ENCODE measurements at places on chromosomes 1 and 21.

DNA sequence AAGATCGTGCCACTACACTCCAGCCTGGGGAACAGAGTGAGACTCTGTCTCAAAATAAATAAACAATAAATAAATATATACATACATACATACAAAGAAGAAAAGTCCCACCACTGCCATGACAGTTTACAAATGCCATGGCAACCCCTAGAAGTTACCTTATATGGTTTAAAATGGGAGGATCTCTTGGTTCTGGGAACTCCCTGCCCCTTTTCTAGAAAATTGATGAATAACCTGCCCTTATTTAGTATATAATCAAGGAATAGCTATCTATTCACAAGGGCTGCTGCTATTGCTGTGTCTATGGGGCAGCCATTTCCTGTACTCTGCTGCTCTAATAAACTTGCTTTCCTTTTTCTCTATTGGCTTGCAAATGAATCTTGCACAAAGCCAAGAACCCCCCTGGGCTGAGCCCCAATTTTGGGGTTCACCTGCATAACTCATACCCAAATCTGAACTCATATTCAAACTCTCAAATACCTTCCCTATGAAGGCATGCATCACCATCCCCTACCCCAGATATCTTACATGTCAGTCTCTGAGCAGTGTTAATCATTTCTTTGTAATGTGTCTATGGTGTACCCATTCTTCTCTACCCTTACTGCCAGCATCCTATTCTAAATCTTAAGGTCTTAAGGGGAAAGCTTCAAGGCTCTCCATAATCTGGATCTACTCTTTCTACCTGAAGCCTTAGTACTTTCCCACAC, 9.0 kb downstream of the GON4L start:
- no peak for DNase-seq

GRCh38 chr1:151199873-151200581, 1.7 kb downstream of the PIP5K1A start:
- DNase-seq, result no peak

DNA sequence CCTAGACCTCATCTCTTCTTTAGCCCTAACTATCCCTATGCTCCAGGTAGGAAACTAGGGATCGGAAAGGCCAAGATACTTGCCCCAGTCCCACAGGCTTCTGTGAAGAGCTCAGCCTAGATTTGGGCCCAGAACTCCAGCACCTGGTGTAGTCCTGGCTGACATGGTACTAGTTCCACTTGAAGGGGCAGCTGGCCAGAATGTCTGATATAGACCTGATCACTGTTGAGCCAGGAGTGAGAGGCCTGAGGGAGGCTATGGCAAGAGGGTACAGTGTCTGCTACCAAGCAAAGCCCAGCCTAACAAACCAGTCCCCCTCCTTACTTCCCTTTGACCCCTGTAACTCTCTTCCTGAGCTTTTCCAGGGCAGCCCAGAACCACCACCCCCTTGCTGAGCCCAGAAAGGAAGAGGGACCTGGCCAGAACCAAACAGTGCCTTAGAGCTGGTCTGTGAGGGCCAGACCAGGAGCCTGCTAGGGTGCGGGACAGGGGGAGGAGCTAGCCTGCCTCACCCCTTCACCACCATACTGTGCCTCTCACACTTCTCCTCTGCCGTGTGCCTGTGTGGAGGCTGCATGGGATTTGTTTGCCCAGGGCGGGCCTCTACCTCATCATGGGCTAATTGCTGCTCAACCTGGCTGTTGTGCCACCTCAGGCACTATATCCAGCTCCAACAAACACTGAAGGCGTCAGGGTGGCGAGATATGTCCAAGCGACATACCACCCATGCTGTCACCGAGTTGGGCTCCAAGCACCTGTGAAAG, 10.9 kb downstream of the POMGNT1 start:
- DNase-seq, result no peak

DNA sequence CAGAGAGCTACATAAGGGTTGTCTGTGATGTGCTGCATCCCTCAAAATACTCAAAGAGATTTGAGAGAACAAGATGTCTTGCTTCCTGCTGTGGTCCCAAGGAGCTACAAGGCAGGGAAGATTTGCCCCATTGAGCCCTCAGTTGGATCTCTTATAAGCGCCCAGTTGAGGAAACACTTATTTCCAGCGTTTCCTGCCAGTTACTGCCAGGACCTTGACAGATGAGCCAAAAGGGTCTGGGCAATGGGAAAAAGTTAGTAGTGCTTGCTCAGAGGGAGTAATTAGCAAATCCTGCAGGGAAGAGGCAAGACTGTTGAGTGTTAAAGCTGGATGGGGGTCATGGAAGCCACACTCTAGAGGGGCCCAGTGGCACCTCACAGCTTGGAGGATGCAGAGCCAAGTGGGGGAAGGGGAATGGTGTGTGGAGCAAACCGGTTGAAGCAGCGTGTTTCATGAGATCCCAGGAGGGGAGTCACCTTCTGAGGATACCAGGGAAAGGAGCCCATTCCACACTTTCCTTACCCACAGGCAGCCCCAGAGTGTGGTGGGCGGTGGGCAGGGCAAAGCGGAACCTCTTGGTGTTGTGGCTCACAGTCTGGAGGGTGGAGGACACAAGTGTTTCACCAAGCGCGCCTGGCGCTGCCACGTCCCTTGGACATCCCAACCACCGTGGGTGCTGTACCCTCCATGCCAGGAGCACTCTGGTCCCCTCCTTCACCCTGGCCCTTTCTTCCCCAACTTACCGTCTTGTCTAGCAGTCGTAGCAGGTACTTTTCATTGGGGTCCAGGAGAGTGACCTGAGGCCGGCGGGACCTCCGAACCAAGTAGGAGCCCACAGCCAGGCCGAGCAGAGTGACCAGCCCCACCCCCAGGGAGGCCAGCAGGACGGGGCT, 805 bp downstream of the CYB5R1 start:
- DNase-seq, result no peak

GRCh38 chr1:48039088-48040054, 42.2 kb upstream of the TRABD2B start:
- no peak for DNase-seq

- DNase-seq, result no peak
Observed at GRCh38 chr1:201418461-201418860, 3.1 kb downstream of the TNNI1 start.

DNA sequence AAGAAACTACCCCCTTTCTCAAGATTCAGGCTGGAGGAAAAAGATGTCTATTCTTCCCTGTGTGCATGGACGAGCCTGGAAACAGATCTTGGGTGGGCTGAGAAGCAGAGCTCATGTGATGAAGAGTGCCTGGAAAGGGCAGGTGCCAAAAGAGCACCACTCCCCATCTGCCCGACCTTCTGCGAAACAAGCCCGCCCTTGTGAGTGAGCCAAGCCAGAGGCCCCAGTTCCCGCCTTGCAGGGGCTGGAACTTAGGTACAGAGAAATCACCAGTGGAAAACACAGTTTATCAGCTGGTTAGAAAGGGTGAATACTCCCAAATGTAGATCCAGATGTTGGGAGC, 26.7 kb upstream of the A3GALT2 start:
- DNase-seq, result no peak

DNA sequence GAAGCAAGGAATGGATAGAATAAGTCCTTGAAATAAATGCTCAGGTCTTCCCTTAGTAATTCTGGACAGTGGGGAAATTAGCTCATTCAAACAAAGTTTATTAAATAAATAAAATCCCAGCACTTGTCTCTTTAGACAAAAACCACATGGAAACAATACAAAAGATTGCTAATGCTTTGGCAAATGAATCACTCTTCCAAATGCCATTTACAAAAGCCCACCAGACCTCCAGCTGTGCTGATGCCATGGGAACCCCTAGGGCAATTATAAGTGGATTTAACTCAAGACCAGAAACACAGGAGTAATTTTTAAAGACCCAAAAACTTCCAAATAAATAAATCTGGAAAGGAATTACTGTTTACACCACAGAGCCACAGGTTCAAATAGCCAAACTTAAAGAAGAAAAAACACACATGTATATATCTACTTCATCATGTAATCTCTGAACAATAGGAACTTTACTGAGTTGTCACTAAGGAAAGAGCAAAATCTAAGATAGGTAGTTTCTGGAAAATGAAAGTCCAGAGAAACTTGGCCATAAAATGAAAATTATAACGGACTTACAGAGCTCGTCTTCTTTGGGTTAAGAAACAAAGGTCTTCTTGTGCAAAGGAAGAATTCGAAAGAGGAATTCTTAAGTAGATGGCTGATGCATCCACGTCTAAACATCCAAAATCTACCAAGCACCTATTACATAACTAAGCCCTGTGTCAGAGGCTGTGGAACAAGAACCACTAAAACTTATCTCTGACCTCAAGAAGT, 399.4 kb downstream of the SMYD3 start:
- no peak for DNase-seq

DNA sequence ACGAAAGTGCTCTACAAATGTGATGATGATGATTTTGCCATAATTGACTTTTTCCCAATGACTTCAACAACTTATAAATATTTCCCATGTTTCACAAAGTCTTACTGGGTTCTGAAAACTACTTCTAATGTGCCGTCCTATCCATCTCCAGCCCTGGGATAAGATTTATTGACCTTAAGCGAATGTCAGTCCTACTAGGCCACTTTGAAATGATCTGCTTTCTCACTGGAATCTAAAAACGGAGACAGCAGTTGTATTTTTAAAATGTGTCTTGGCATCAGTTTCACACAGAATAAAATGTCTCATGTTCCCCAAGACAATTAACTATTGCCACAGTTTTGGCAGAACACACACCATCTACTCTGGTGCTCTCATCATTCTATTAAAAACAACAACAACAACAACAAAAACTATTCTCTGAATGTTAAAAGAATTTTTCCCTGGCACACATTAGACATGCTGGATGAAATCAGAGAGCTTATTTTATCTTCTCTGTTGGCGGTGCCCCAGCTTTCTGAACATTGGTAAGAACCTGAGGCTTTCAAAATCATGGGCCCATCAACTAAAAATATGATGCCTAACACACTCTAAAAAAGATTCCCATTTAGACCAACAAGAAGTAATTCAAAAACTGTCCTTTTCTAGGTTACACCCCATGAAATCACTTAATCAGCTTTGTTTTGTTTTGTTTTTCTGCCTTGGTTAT, 23.1 kb upstream of the DNASE2B start:
- DNase-seq, result no peak

DNA sequence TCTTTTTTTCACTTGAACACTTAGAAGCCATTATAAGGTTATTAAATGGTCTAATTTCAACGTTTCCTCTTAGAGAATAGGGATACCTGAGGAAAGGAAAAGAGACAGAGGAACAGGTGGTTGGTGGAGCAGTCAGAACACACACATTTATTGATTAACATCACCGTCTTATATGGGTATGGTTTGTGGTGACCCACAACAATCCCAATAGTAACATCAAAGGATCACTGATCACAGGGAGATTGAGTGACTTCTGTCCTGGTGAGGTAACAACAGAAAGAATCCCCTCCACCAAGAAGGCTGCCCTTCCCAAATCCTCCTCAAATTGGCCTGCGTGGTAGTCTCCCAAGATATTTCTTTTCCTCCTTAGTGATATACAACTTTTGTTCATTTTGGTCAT, 474.0 kb downstream of the PLPP3 start:
- DNase-seq, result no peak

DNA sequence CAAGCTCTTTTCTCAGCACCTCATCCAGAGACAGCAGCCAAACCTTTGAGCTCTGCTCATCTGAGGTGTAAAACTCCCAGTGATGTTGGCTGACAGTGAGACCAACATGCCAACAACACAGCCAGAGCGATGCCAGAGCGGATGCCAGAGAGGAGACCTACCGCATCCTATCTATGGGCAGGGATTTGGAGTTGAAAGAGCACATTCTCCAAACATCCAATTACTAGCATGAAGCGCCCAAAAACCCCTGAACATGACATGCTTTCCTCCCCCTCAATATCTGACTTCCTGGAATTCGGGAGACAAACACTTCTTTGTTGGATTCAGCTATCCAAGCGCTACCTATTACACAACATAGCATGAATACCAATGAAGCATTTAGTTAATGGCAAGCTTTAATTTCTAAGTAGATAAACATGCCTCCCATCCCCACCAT, 23.1 kb upstream of the PAXBP1 start:
- no peak for DNase-seq

DNA sequence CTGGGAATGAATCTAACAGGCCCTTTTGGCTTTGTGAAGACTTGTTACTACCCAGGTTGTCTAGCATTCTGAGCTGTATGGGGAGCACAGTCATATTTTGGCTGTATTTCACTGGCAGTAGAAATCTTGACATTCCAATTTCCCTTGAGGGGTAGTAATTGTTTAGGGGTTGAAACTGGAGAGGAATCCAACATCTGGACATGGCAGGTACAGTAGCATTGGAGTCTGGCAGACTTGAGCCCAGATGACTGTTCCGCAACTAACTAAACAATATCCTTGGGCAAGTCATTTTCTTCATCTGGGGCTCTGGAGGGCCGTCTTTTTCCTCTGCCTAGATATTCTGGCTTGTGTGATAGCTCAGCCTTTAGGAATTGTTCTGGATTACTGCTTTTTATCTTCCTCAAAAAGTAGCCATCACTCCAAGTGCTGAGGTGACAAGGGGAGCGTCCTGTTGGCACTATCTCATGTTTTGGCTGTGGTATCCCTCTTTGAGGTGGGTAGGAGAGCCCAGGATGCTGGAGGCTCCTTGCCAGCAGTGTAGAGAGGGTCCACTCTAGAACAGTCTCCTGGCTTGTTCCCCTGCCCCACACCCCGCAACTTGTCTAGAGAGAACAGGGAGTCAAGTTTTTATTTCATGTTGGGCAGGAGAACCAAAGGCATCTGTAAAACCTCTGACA, 22.7 kb upstream of the NBL1 start:
- no peak for DNase-seq

DNA sequence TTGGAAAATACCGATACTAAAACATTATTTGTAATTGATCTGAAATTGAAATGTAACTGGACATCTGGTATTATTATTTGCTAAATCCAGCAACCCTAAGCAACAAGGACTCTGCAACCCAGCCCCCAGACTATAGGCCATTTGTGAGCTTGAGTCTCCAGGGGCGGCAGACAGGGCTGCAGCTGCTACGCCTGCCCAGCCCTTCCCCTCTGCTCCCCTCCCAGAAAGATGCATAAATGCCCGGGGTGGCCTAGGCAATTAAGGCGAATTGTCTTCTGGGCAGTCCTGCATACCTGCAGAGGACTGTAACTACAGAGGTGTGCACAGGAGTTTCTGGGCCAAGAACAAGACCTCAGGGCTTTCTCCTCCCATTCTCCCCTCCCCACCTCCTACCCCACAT, 41.2 kb upstream of the LBR start:
- no peak for DNase-seq

GRCh38 chr1:119298687-119299303, 69.8 kb upstream of the HAO2 start:
- DNase-seq, result no peak

- no peak for DNase-seq
Observed at GRCh38 chr1:161172776-161173376, 4.4 kb downstream of the B4GALT3 start.

- DNase-seq, result peak; percentile 94
Observed at GRCh38 chr1:202270871-202271326, 70.8 kb downstream of the UBE2T start.

GRCh38 chr1:192151176-192151575, 7.1 kb upstream of the RGS18 start:
- no peak for DNase-seq

GRCh38 chr1:168697356-168698126, 31.5 kb downstream of the DPT start:
- DNase-seq, result no peak
